ENCODE measurements at places on chromosomes 7 and 10.

- peaks cover 1% of the 10 kb centered on the region for H3K4me1 ChIP-seq
- no peak overlapping the region for H3K27ac ChIP-seq
- no peak for DNase-seq
- no peaks in the 10 kb centered on the region for H3K36me3 ChIP-seq
- H3K27me3 ChIP-seq: no peaks in the 10 kb centered on the region
- no peak overlapping the region for H3K4me3 ChIP-seq
These were observed 79.7 kb downstream of the TBXAS1 start for GRCh38 chr7:139908792-139909191.

DNA sequence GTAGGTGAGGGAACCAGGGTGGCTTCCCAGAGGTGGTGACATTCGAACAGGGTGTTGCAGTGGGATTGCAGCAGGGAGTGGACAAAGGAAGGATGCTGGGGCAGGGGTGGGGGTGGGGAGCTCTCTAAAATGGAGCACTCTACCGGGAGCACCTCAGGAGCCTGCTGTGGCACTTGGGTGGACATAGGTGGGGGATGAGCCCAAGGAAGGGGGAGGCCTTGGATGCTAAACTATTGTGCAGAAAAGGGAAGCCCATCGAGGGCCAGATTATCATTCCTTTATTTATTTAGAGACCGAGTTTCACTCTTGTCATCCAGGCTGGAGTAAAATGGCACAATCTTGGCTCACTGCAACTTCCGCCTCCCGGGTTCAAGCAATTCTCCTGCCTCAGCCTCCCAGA lies 3.3 kb upstream of the STX1A start:
- H3K4me1 ChIP-seq: peaks cover 22% of the 10 kb centered on the region
- H3K27ac ChIP-seq: no peak overlapping the region
- no peak for DNase-seq
- H3K4me3 ChIP-seq: no peak overlapping the region

DNA sequence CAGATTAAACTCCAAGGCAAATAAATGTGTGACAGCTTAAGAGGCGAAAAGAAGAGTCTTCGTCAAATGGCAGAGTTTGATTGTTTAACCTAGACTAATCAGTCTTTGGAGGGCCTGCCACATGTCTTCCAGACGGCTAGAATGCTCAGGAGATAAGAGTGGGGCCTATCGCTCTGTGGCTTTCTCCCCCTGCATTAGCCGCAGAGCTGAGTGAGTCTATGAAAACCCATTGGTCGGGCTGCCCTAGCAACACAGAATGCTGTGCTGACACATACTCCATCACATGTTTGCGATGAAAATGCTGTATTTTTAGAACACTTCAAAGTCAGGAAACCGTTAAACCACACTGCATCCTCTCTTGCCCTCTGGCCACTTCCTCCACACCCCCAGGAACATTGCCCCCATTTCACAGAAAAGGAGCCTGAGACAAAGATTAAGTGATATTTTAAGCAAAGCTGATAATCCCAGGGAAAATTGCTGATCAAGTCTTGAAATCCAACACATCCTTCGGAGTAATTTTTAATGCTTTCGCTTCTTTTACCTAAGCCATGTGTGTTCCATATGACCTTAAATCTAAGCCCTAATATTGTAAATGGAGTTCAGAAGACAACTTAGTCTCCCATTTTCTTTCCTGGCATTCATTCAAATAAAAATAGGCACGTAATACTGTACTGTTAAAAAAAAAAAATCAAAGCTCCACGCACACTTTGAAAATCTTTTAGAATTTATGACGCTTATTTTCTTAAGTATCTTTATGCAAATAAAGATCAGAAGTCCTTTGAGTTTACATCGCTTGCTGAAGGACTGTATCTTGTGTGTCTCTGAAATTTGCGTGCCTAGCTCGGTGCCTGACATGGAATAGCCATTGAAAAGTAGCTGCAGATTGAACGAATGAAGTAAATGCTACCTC lies 161.2 kb downstream of the CELF2 start:
- no peaks in the 10 kb centered on the region for H3K36me3 ChIP-seq
- no peak for DNase-seq
- H3K27me3 ChIP-seq: no peaks in the 10 kb centered on the region

DNA sequence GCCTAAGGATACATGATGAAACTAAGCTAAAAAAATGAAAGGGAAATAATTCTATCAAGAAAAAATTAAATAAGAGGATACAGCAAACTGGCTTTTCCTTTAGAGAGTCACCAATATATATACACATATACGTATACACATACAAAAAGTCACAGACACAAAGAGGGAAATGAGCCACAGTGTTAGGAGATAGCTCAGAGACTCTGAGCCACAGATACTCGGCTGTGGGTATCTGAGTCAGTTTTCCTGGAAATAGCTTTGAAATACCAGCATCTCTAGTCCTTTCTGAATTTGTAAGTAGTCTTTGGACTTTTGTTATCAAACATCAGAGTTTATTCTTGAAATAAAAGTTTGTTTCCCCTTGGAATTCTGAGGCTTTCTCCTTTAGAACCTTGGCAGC lies 111.8 kb downstream of the TBXAS1 start:
- no peaks in the 10 kb centered on the region for H3K36me3 ChIP-seq
- no peak overlapping the region for H3K4me3 ChIP-seq
- H3K4me1 ChIP-seq: no peaks in the 10 kb centered on the region
- DNase-seq: no peak
- H3K27me3 ChIP-seq: no peaks in the 10 kb centered on the region

DNA sequence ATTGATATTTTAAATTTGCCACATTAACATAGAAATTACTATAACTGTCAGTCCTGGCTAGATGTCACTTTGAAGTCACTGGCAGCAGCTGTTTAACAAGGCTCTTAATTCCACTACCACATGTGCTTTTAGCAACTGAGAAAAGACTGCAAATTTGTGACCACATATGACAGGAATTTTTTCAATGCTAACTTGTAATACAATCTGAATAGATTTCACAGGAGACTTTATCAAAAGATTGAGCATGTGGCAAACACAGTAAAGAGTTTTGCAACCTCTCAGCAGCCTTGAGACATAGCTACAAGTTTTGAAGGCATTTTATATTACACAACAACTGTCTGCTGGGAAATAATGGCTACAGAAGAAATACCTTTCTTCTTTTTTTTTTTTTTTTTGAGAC lies 73.0 kb downstream of the MICU1 start:
- no peak overlapping the region for H3K27ac ChIP-seq
- no peak for DNase-seq
- no peaks in the 10 kb centered on the region for H3K4me1 ChIP-seq
- peaks cover 31% of the 10 kb centered on the region for H3K36me3 ChIP-seq
- no peaks in the 10 kb centered on the region for H3K27me3 ChIP-seq
- H3K4me3 ChIP-seq: no peak overlapping the region
